ENCODE measurements at places on chromosomes 6 and 20.

GRCh38 chr6:71509191-71510005 lies 220.8 kb downstream of the OGFRL1 start:
- DNase-seq: no peak

DNA sequence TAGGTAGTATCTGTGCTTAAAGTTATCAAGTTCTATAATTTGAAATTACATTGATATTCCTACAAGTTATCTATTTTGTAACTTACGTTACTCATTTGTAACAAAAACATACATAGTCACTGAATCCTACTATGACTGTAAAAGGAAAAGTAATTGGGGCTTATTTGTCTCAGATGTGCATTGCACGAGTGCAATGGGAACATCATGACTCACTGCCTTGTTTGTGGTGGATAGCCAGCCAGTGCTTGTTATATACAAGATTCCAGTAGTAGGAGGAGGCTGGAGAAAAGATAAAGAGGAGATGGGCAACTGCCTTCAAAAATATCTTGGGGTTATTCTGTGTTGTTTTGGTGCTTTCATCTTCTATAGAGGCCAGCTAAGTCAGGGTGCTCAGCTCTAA lies 164.1 kb downstream of the RNF144B start:
- DNase-seq: no peak

GRCh38 chr6:141744194-141744925 lies 388.4 kb upstream of the GJE1 start:
- no peak for DNase-seq

- DNase-seq: no peak
These were observed 459.6 kb downstream of the UTRN start for GRCh38 chr6:144744720-144745119.

DNA sequence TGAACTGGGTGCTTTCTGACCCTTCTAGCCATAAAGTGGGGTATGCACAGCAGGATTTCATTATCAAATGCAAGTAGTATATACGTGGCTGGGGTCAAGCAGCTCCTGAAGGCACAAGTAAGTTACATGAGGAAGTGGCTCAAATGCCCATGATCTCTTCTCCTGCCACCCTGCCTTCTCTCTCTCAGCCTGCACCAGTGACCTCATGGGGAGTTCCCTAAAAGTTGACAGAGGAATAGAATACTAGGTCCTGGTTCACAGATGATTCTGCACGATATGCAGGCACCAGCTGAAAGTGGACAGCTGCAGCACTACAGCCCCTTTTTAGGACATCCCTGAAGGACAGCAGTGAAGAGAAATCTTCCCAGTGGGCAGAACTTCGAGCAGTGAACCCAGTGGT lies 282.0 kb downstream of the BCKDHB start:
- DNase-seq: no peak

DNA sequence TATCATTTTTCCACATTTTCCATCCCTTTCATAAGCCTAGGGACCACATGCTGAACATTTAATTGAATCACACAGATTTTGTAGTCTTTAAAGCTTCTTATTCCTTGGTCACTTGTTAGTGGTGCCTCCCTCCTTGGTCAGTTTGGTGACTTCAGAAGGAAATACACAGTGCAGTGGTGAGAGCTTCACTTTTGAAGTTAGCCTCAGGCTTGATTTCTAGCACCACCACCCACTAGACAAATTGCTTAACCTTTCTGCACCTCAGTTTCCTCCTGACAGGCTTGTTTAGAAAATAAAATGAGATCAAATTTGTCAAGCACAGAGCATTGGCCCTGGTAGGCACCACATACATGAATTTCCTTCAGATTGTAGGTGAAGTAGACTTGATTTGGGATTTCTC lies 91.7 kb downstream of the FOXO3 start:
- no peak for DNase-seq

DNA sequence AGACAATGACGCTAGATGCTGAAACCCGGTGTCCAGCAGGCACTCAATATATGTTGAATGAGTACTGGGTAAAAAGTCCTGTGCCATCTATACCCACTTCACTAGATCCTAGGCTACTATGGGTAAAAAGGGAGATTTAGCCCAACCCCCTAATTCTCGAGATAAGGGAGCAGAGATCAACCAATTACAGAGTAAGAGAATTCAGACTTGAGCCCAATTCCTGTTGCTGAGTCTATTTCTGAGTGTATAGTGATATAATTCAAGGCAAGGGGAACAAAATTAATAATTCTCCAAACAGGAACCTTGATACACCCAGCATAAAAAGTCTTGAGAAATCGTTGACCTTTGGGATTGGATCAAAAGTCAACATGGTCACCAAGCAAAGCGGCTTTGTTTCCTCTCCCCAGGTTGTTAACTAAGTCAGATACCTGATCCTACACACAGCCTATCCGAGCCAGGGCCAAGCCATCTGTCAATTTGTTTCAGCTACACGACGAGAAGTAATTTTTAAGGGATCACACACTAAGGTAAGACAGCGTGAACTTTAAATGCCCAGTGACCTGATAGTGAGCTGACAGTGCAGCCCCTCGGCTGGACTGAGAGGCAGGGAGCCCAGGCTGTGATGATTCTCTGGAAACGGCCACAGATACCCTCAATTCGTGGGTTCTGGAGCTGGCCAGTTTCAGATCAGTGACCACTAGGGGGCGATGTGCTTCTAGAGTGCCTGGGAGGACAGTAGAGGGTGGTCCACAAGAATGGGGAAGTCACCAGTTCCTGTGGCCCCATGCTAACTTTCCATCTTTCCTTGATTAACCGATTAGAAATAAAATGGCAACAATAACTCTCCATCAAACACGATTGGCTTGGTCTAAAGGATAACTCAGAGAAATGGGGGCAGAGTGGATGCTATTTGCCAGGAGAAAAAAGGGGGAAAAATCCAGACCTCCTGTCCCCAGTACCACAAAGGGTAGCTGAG lies 46.2 kb downstream of the SLC22A23 start:
- DNase-seq: no peak

- DNase-seq: no peak
These were observed 31.2 kb upstream of the IRF4 start for GRCh38 chr6:360349-360748.

DNA sequence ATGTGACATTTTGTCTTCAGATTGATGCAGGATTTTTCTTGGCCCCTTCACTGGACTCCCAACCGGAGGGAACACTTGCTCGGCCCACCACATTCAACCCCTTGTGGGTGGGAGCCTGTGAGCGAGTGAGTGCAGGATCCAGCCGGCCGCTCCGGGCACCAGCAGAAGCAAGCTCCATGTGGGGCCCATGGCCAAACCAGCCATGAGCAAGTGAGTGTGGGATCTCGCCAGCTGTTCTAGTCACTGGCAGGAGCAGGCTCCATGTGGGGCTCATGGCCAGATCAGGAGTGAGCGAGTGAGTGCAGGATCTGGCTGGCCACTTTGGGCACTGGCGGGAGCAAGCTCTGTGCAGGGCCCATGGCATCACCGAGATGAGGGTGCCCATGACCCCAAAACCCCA lies 42.6 kb downstream of the OSTM1 start:
- DNase-seq: no peak

DNA sequence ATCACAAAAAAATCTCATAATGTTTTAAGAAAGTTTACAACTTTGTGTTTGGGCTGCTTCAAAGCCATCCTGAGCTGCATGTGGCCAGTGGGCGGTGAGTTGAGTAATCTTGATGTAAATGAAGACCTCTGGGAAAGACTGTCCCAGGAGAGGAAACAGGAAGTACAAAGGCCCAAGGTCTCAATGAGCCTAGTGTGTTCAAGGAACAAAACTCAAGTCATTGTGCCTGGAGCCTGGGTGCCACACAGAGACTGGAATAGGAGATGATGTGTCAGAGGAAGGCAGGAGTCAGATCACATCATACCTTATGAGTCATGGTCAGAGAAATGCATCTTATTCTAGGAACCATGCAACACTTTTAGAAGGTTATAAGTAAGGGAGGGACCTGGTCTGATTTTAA lies 51.5 kb downstream of the COL19A1 start:
- peak; percentile 19 for DNase-seq

- peak; percentile 50 for DNase-seq
These were observed 119.1 kb downstream of the DHX35 start for GRCh38 chr20:39081255-39081654.

DNA sequence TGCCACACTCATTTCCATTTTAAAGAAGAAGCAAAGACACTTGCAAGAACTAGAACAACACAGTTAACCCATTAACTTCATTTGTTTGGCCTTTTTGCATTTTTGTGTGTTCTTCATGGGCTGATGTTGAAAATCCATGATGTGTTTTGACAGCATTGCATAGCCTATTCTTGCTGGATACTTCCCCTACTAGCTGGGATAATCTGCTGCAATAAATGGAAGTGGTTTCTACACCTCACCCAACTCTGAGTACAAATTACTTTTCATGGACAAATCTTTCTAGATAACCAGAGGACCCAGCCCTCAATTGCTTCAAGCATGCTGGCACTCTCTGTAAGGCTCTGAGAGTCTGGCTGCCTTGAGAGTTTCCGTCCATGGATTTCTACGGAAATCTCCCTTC lies 26.5 kb downstream of the CST9L start:
- DNase-seq: no peak

DNA sequence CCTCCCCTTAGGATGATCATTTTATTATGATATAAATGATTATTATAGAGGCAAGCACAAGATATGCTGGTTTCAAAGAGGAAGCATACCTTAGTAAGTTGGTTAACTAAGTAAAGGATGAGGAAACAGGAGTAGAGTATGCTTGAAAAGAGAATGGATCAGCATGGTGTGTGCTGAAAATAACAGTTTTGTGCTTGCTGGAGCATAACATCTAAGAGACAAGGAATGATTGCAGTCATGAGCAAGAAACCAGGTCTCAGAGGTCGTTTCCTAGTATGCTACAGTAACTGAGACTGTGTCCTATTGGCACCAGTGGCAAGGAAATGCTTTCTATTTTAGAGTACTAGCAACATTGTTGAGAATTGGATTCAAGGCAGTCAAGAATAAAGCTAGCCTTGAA lies 34.1 kb downstream of the CDC40 start:
- no peak for DNase-seq

GRCh38 chr6:108755257-108756240 lies 92.7 kb upstream of the ARMC2 start:
- no peak for DNase-seq

GRCh38 chr20:16292226-16292880 lies 280.9 kb downstream of the KIF16B start:
- DNase-seq: no peak
